Airway epithelial cell (primary cell): ENCODE measurements at places on chromosomes 2 and 18. TPM values are rescaled to one million over a fixed set of nuclear protein-coding genes. Genes with fewer than 3 reads are reported as not detected.

ZSWIM2 gene
- not detected in 2 replicates for total RNA-seq

BOK gene
- 48.3 and 54.0 TPM in 2 replicates for total RNA-seq

TMEM17 gene
- 2.3 and 2.6 TPM in 2 replicates for total RNA-seq

HOXD9 gene
- not detected in 2 replicates for total RNA-seq

MRPL33 gene
- total RNA-seq = 97.8 and 137 TPM in 2 replicates

FBLN7 gene
- 0.14 TPM in 1 of 2 replicates, not detected in the other for total RNA-seq

PXDN gene
- total RNA-seq = 57.2 and 85.1 TPM in 2 replicates

FTCDNL1 gene
- total RNA-seq = 0.09 TPM in 1 of 2 replicates, not detected in the other

GALNT14 gene
- 22.8 and 28.1 TPM in 2 replicates for total RNA-seq

FOXD4L1 gene
- total RNA-seq = 0.05 TPM in 1 of 2 replicates, not detected in the other

RAB10 gene
- 208 and 230 TPM in 2 replicates for total RNA-seq

SIX3 gene
- total RNA-seq = not detected in 2 replicates

PLCL1 gene
- not detected in 2 replicates for total RNA-seq

ZRANB3 gene
- total RNA-seq = 9.3 and 9.4 TPM in 2 replicates

IL37 gene
- not detected in 2 replicates for total RNA-seq

FIGN gene
- 1.2 and 1.3 TPM in 2 replicates for total RNA-seq

INPP5D gene
- total RNA-seq = 24.9 and 33.6 TPM in 2 replicates

TMEM200C gene
- 0.07 TPM in 1 of 2 replicates, not detected in the other for total RNA-seq

DPP10 gene
- total RNA-seq = not detected in 2 replicates

TUBB8B gene
- not detected in 2 replicates for total RNA-seq

SERPINB4 gene
- total RNA-seq = 4.0 and 5.0 TPM in 2 replicates

IL18R1 gene
- 0.84 and 1.2 TPM in 2 replicates for total RNA-seq

UPP2 gene
- total RNA-seq = not detected in 2 replicates

PIEZO2 gene
- 0.09 and 0.78 TPM in 2 replicates for total RNA-seq

EVA1A gene
- 19.3 and 26.4 TPM in 2 replicates for total RNA-seq

IMPACT gene
- total RNA-seq = 24.1 and 34.1 TPM in 2 replicates

TRIM43 gene
- total RNA-seq = not detected in 2 replicates

PSME4 gene
- 27.7 and 44.3 TPM in 2 replicates for total RNA-seq

REG1B gene
- not detected in 2 replicates for total RNA-seq

RAX gene
- total RNA-seq = not detected in 2 replicates

CTNNA2 gene
- total RNA-seq = not detected in 2 replicates

GPR39 gene
- 9.3 and 10.9 TPM in 2 replicates for total RNA-seq
